ENCODE measurements at places on chromosomes 1 and 21.
A peak's percentile ranks its signal among the peaks of the same experiment; 100 is the strongest.

DNA sequence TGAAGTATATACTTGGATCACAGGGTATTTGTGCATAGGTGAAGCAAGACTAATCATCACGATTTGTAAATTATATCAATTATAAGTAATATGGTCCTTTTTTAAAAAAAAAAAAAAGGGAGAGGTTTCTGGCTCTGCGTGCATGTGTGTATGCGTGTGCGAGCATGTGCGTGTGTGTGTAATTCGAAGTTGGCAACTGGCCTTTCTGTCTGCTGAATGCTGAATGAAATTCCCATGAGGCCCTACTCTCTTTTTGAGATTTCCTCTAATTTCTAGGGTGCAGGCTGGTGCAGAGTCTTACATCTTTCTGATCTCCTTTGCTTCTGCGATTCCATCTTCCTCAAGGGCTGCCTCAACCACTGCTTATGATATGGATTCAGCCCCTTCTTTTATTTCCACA is 212.2 kb downstream of the URB2 start:
- DNase-seq, result no peak

- peak; percentile 64 for DNase-seq
These were observed 13.5 kb upstream of the KCNA2 start for GRCh38 chr1:110619412-110620249.

GRCh38 chr1:165648919-165649572 is 18.0 kb downstream of the MGST3 start:
- DNase-seq, result no peak

- no peak for DNase-seq
These were observed 22.1 kb downstream of the ACOT11 start for GRCh38 chr1:54570161-54570560.

DNA sequence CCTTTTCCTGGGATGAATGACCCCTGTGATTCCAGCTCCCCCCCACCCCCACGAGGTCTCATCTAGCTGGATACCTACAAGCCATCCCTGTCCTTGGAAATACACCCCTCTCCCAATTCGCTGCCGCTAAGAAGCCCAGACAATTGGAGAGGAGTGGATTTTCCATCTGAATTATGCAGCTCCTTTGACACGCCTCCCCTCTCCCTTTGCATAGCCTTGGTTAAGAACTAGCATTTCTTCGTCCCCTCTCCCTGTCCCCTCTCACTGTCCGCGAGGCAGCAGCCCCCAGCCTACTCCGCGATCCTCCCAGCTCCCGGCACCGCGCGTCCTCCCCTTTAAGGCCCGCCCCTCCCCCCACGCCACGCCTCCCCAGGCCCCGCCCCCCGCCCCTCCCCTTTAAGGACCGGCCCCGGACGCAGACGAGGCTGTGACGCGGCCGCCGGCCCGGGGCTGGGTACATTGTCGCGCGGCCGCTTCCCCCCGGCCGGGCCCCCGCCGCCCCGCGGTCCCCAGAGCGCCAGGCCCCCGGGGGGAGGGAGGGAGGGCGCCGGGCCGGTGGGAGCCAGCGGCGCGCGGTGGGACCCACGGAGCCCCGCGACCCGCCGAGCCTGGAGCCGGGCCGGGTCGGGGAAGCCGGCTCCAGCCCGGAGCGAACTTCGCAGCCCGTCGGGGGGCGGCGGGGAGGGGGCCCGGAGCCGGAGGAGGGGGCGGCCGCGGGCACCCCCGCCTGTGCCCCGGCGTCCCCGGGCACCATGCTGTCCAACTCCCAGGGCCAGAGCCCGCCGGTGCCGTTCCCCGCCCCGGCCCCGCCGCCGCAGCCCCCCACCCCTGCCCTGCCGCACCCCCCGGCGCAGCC is at the start of gene MAPKAPK2:
TSS of gene MAPKAPK2 (plus strand) at position 428 of the 856 bp plus-strand sequence. CDS start at position 753, 325 bp downstream.
- DNase-seq, result peak; percentile 89

GRCh38 chr1:55317673-55318072 is 102.5 kb upstream of the USP24 start:
- no peak for DNase-seq

DNA sequence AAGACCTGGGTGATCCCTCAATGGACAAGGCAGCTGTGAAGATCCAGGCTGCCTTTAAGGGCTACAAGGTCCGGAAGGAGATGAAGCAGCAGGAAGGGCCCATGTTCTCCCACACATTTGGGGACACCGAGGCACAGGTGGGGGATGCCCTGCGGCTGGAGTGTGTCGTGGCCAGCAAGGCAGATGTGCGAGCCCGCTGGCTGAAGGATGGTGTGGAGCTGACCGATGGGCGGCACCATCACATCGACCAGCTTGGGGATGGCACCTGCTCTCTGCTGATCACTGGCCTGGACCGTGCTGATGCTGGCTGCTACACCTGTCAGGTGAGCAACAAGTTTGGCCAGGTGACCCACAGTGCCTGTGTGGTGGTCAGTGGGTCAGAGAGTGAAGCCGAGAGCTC is 85.2 kb downstream of the TRIM11 start:
- no peak for DNase-seq

GRCh38 chr1:216261631-216262030 is 161.6 kb downstream of the USH2A start:
- no peak for DNase-seq

- DNase-seq, result no peak
These were observed 18.5 kb downstream of the OR2T1 start for GRCh38 chr1:248421384-248421783.

DNA sequence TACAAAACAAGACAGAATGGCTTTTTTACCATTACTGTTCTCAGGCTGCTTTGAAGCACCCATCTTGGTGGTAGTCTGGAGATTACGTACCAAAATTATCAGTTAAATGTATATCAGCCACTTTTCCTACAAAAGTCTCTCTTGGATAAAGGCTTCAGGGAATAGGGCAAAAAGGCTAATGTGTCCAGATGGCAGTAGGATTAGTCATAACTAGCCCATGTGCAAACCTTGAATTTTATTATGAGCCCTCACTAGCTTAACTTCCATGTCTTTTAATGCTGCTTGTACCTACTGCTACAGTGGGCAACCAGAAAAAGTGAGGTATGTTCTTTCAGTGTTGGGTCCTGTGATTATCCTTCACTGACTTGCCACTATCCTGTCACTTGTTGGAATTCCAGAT is 51.0 kb downstream of the PLPPR4 start:
- DNase-seq, result no peak

DNA sequence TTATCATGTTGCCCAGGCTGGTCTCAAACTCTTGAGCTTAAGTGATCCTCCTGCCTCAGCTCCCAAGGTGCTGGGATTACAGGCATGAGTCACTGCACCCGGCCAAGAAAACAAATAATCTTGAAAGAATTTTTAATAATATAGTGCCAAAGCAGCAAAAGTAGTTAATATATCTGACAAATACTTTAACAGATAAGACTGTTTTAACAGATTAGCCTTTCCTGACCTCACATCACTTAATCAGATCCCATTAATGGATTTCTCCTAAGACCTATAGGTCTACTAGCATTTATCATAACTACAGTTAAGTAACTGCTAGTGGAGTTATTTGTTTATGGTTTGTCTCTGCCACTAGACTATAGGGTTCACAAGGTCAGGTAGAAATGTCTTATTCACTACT is 61.1 kb upstream of the HP1BP3 start:
- no peak for DNase-seq

- peak; percentile 12 for DNase-seq
These were observed 137.8 kb downstream of the BARHL2 start for GRCh38 chr1:90579212-90579802.

Measured in GM12891 (cell line).